Hematopoietic multipotent progenitor cell treated with erythropoietin and hydrocortisone succinate and interleukin-3 and kit ligand, for 6 days (in vitro differentiated cells): ENCODE measurements at places on chromosomes 7 and 10.

- DNase-seq = peak; percentile 67
These were observed 113.1 kb upstream of the PDLIM1 start for GRCh38 chr10:95403700-95404461.

DNA sequence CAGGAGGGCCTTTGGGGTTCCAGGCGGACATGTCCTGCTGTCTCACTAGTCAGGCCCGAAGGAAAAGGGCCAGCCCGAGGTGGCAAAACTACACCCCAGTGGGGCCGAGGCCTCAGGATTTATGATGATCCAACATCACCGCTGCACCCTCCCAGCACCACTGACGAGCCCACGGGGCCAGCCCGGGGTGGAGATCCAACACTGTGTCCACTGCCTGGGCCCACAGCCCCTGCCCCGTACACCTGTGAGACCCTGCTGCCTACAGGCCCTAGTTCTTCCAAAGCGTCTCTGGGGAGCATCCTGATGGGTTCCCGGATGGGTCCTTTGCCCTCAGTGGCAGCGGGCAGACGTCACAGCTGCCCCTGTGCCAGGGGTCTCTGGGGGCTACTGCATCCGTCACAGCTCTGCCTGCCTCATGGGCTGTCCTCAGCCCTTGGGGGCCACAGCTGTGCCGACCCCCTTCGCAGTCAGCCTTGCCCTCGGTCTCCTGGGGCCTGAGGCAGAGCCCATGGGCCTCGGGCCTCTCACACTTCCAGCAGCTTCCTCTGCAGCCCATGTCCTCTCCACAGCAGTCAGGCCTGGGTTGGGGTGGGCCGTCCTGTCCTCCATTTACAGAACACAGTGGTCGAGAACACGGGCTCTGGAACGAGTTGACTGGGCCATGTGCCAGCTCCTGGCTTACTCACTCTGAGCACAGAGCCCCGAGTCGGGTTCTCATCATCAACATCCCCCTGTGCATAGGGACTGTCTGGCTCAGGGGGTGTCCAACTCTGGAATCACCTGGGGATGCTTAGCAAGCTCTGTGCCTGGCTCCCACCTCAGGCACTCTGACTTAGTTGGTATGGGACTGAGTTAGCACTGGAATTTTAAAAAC is 64.9 kb downstream of the FOXL3 start:
- no peak for DNase-seq

DNA sequence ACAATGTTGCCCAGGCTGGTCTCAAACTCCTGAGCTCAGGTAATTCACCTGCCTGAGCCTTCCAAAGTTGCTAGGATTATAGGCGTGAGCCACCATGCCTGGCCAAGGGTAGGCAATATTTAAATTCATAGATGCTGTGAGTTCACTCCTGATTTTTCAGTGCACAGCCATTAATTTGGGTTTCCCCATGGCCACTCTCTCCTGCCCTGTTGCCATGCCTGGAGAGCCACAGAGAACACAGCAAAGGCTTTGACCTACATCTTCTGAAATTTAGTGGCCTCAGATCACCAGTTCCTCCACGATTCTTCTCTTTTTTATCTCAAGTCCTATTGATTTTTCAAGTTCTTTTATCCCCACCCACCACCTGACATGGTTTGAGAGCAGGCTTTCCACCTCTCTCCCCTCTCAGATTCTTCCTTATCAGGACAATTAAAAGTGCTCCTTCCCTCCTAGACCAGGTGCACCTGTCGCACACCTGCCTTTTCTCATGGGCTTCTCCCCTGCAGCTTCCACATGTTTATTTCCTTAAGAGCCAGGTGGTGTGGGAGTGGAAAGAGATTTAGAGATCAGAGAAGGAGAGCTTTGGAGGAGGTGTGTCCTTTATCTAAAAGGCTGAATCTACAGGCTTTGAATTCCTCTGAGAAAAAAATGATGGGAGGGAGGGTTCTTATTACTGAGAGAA is 123.8 kb downstream of the ADRA2A start:
- no peak for DNase-seq

GRCh38 chr7:98531717-98532116 is 85.4 kb upstream of the NPTX2 start:
- no peak for DNase-seq

GRCh38 chr10:112957640-112958092 is 7.6 kb downstream of the TCF7L2 start:
- DNase-seq = no peak

- peak; percentile 85 for DNase-seq
These were observed 385 bp downstream of the SHLD2 start for GRCh38 chr10:87095236-87095945.

GRCh38 chr7:97145068-97145467 is 27.6 kb downstream of the SDHAF3 start:
- peak; percentile 68 for DNase-seq

DNA sequence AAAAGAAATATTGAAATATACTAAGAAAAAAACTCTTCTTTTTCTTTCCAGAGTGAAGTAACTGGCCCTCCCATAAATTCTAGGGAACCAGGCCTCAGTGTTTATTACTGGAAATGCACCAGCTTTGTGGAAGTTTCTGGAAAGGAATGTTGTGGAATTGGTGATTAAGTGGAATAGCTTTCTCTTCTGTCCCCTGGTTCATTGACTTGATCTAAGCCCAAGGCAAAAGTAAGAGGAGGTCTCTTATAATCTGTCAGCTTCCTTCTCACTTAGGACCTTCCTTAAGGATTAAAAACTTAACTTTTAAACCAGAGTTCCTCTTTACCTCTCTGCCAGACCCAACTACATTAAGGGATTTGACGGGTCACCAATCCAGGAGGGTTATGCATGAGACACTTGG is 266.2 kb downstream of the SLC25A13 start:
- no peak for DNase-seq

- no peak for DNase-seq
These were observed 251.4 kb upstream of the HABP2 start for GRCh38 chr10:113301342-113301984.

DNA sequence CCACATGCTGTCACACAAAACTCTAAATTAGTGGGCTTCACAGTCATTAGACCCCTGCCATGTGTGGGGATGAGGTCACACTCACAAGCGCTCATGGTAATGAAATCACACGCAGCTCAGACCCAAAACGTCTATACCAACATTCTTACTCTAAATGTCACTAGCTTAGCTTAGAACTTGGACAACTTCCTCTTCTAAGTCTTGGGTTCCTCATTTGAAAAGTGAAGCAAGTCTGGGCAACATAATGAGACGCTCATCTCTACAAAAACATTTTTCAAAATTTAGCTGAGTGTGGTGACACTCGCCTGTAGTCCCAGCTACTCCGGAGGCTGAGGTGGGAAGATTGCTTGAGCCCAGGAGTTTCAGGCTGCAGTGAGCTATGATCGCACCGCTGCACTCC is 92.7 kb upstream of the MACROH2A2 start:
- peak; percentile 64 for DNase-seq

DNA sequence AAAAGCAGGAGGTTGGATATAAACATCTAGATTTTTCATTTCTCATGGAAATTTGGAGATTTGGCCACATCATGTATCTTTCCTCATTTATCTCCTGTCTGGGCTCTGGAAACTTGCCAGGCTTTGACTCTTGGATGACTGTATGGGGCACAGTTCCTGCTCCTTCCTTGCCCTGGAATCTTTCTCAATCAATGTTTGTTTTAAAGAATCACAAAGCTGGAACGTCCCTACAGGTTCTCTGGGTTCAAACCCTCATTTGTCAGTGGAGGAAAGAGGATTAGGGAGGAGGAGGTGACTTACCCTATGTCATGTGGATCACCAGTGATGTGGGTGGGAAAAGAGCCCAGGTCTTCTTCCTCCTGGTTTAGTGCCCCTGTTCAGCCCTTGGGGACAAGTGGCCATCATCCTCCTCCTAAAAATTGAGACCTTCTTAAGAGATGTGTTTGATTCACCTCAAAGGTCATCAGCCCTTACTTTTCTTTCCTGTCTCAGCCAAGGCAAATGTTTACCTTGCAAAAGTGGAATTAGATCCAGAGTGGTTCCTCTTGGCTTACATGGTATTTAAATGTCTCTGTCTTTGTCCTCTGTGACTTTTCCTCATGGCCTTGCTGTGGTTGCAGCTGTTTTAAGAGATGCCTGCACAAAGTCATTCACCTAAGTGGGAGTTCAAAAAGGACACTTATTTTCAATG is 38.8 kb upstream of the PDZD8 start:
- peak; percentile 47 for DNase-seq

- no peak for DNase-seq
These were observed 747 bp upstream of the NEURL1 start for GRCh38 chr10:103492655-103493261.

DNA sequence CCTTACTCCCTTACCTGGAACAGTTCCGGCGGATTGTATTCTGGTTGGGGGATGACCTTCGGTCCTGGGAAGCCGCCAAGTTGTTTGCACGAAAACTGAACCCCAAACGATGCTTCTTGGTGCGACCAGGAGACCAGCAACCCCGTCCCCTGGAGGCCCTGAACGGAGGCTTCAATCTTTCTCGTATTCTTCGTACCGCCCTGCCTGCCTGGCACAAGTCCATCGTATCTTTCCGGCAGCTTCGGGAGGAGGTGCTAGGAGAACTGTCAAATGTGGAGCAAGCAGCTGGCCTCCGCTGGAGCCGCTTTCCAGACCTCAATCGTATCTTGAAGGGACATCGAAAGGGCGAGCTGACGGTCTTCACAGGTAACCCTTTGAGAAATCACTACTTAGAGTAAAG is 1.7 kb downstream of the TWNK start:
- no peak for DNase-seq

- no peak for DNase-seq
These were observed 130.1 kb upstream of the LRRN3 start for GRCh38 chr7:110960811-110961210.

- peak; percentile 64 for DNase-seq
These were observed 228.6 kb downstream of the MGMT start for GRCh38 chr10:129695671-129696070.
